ENCODE measurements at places on chromosomes 2 and 18.

GRCh38 chr2:86229221-86229620, 30.0 kb downstream of the MRPL35 start:
- no peak for DNase-seq

DNA sequence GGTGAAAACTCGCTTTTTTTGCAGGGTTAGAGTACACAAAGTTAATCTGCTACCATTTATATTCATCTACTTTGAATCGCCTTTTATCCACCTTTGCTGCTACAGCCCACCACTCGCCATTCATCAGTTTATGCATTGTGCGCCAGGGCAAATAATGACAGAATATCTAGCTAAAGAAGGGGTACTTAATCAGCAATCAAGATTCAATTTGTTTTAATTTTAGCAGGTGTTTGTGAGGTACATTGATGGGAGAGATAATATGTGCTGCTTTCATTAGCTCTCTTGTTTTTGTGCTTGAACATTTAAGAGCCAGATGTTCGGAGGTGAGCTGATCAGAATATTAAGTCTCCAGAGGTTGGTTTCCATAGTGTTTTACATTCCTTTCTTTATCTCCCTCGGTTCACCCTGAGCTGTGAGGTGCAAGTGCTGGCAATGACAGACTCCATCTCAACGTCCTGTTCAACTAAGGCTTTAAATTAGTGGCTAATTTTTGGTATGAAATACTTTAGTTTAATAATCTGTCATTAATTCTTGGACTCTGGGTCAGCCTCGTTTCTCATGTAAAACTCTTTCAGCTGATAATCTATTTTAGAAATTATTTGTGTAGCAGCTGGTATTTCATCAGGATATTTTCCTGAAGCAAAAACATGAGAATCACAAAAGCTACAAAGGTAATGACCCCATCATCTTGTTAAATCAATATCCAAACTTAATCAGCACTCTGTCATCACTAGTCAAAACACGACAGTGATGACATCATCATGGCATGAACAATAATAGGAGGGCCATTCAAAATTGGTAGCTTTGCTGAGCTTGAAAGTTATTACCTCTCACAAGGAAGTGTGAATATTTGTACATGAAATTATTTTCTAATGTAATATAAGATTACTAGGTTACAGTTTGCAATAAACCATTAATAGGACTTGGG, 479.9 kb upstream of the FANCL start:
- no peak for DNase-seq

DNA sequence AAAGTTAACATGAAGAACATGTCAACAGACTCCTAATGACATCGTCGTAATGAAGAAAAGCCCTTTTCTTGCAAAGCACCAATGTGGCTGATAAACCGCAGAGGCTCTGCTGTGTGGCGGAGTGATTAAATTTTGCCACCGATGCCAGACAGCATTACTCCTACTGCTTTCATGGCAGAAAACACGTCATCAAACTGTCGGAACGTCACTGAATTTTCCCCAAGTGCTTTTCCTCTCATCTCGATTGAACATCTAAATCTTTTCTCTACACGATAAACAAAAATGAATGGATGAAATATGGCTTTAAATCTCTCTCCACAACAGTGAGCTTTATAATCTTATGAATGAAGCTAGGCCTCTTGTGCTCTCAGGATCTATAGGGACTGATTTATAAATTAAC, 159.8 kb upstream of the REG3G start:
- DNase-seq = no peak

DNA sequence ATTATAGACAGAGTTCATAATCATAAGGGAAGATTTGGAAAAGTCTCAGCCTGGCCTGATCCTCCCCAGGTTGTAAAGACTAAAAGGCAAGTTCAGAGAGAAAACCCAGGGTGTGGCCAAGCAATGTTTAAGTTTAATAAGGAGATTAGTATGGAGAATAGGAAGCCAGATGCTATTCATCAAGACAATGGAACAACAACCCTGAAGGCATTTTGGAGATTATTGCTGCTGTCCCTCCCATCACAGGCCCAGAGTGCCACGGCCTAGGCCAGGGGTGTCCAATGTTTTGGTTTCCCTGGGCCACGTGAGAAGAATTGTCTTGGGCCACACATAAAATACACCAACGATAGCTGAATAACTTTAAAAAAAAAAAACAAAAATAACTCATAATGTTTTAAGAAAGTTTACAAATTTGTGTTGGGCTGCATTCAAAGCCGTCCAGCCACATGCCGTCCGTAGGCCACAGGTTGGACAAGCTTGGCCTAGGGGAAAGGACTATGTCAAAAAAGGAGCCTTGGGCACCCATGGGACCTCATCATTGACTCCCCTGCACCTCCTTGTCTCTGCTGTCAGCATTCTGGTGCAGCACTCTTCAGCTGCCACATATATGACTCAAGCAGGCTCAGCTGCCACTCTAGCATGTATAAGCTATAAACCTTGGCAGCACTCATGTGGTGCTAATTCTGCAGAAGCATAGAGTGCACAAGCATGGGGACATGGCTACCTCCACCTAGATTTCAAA, 20.8 kb downstream of the DPP4 start:
- DNase-seq = no peak

GRCh38 chr18:75454022-75454795, 26.7 kb upstream of the SMIM21 start:
- DNase-seq = no peak

DNA sequence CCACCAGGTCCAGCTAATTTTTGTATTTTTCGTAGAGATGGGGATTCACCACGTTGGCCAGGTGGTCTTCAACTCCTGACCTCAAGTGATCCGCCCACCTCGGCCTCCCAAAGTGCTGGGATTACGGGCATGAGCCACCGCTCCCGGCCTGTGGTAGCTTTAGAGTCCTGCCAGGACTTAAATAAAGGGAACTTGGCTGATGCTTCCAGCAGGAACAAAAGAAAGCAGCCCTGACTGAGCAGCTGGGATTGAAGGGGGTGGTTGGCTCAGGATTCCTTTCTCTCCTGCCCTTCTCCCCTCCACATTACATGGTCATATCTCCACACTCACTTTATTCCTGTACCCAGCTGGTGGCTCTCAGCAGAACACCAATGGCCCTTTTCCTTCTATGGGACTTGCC, 20.0 kb downstream of the EFHD1 start:
- DNase-seq = no peak

GRCh38 chr18:5979971-5980457, 84.7 kb upstream of the TMEM200C start:
- DNase-seq = no peak

Data from NCI-H187 (cell line).